ENCODE measurements at places on chromosomes 3 and 15.

GRCh38 chr3:171135549-171135948 lies 109.0 kb upstream of the SLC2A2 start:
- DNase-seq, result peak; percentile 27

DNA sequence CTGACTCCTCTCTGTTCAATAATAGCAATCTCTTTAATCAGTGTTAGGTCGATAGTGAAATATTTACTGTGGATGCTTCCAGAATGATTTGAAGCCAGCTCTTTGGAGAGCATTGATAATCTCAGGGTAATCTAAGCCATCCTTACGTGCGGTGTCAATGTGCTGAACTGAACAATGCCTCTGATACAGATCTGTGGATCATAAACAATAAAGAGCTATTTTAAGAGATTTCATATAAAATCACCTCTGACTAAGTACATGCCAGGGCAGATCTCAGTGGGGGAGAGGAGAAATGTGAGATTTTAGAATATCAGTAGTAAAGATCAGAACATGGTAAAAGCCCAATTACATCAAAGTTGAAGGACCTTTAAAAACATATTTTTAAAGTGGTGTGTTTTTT lies 319.3 kb upstream of the GBE1 start:
- no peak for DNase-seq

DNA sequence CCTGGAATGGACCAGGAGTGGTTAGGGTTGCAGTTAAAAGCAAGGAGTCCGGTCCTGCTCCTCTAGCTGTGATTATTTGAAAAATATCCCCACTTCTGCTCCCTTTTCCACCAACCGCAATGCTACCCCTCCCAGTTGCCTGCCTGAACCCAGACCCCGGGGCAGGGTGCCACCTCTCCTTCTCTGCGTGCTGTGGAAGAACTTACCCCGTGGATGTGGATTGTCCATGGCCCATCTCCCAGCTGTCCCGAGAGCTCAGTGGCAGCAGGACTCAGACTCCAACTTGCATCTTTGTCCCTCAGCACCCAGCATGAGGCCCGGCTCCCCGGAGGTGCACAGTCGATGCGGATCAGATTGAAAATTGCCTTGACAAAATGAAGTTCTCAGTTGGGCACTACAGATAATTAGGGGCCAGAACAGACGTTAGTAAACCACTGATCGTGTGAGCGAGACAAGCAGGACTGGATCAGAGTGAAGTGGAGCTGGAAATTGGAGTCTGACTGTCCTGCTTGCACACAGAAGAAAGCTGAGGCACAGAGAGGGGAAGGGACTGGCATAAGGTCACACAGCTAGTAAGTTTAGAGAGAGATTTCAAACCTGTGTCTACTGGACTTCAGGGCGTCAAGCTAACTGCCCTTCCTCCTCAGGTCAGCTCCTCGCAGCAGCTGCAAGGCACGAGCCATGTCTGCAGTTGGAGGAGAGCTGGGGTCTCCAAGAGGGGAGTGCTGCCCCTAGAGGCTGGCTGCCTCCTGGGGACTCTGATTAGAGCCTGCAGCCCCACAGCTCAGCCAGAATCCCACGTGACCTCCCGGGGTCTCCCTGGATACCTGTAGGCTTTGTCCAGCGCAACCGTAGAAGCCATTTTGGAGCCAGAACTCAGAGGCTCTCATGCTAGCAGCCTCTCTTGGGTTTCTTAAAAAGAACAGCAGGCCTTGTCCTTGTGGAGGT lies 14.7 kb downstream of the SLC6A1 start:
- no peak for DNase-seq

DNA sequence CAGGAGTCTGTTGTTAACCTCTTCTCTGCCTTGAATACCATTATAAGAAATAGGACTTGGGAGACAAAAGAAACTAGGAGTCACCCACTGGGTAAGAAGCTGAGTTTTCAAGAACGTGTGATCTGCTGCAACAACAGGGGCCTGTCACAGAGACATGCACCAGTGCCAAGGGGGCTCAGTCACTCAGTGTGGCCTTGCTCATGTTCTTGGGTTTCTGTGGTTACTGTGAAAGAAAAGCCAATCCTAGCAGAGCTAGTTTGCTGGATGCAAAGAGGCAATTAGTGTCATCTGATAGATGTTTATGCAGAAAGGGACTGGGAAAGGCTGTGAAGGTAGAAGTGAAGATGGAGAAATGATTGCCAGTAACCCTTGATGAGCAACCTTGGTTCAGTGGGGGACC lies 126.3 kb downstream of the IQCH start:
- DNase-seq, result no peak

GRCh38 chr3:58897646-58898045 lies 152.2 kb downstream of the CFAP20DC start:
- no peak for DNase-seq

GRCh38 chr15:59131456-59131855 lies 26.5 kb downstream of the CCNB2 start:
- DNase-seq, result no peak

GRCh38 chr15:60074181-60074885 lies 70.2 kb downstream of the FOXB1 start:
- DNase-seq, result no peak

- no peak for DNase-seq
These were observed 71.7 kb downstream of the FBN1 start for GRCh38 chr15:48573780-48574179.
